NCI-H2107 (cell line): ENCODE measurements at places on chromosomes 12 and 14.

- no peak for DNase-seq
Measured at GRCh38 chr14:99315197-99315596, 43.2 kb upstream of the BCL11B start.

DNA sequence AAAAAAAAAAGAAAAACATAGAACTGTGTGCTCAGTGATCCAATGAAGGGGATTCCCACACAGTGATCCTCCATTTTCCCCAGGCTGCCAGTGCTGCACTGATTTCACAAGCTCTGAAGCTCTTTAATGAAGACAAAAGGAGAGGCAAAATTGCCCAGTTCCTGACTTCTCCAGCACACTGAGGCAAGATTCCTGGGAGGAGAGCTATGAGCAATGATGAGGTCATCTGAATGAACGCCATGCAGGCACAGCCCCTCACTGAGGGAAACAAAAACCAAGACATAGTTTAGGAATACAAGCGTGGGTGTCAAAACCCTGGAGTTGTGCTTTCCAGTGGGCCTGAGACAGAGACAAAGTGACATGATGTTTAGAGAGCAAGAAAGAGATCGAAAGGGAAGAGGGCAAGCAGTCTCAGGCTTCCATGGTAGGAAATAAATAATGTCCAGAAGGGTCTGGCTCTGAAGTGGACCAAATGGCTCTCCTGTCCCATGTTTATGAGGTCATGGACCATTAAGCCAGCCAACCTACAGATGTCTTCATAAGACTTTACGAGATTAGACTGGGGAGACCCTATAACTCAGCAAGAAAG is 40.9 kb upstream of the SMUG1 start:
- no peak for DNase-seq

- no peak for DNase-seq
Measured at GRCh38 chr14:68921666-68922065, 57.4 kb downstream of the ACTN1 start.

DNA sequence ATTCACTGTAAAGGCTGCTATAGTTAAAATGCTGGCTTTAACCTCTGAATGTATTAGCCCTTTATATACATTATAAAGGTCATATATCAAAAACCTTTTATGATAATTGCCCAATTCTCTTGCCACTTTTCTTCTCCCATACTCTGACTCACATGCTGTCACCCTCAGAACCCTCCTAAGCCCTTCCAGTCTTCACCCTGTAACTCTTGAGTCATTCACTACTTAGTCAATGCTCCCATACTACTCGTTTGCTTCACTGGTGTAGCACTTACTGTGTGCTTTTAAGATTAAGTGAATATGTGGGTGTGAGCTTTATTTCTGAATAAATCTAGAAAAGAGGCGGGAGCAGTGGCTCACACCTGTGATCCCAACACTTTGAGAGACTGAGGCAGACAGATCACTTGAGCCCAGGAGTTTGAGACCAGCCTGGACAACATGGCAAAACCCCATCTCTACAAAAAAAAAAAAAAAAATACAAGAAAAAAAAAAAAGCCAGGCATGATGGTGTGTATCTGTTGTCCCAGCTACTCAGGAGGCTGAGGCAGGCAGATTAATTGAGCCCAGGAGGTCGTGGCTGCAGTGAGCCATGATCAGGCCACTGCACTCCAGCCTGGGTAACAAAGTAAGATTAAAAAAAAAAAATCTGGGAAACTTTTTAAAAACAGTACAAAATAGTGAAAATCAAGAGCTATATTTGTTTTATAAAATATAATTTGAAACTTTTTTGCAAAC is 37.6 kb downstream of the SPATA7 start:
- no peak for DNase-seq

GRCh38 chr14:74524812-74525135 is 31.2 kb downstream of the ISCA2 start:
- DNase-seq = no peak

- DNase-seq = peak; percentile 50
Measured at GRCh38 chr12:100404769-100405407, 48.0 kb downstream of the SLC17A8 start.

DNA sequence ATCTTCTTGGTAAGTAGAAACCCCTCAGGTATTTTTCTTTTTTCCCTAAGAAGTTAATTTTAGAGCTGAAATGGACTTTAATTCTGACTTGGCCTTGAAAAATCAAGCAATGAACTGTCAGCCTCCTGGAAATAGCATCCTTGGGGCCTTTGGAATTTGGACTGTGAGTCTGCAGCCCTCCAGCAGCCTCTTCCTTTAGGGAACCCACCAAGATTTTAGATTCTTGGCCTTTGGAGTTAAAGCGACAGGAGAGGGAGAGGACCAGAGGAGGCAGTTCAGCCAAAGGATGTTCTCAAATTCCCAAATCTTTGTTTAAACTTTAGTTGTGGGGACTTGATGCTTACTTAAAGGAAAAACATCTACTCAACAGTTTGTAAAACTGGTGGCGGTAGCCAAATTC is 288.6 kb downstream of the AACS start:
- no peak for DNase-seq

DNA sequence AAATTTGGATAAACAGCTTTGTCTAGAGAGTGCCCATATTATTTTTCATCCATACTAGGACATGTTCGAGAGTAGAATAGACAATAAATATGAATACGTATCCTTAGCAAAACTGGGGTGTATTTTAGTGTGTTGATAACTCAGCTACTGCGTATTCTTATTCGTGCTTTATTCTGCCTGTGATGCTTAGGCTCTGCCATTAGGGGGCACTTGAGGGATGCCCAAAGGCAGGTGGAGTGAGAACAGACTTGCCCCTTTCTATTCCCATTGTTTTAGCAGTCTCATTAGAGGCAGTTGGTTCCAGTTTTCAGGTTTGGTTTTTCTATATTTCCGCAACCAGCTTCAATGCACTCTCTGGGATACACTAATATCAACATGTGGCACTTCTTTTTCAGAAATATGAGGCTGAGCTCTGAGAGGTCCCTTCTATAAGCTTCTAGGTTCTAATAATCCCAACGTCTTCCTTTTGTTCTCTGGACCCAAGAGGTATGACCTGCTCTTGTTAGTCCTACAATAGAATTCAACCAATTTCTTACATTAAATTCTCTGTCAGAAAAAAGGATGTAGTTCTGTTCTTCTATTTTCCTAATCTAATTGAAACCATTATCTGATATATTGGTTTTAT is 985.7 kb upstream of the FBXO33 start:
- peak; percentile 11 for DNase-seq
